ENCODE measurements at places on chromosomes 11 and 22.

DNA sequence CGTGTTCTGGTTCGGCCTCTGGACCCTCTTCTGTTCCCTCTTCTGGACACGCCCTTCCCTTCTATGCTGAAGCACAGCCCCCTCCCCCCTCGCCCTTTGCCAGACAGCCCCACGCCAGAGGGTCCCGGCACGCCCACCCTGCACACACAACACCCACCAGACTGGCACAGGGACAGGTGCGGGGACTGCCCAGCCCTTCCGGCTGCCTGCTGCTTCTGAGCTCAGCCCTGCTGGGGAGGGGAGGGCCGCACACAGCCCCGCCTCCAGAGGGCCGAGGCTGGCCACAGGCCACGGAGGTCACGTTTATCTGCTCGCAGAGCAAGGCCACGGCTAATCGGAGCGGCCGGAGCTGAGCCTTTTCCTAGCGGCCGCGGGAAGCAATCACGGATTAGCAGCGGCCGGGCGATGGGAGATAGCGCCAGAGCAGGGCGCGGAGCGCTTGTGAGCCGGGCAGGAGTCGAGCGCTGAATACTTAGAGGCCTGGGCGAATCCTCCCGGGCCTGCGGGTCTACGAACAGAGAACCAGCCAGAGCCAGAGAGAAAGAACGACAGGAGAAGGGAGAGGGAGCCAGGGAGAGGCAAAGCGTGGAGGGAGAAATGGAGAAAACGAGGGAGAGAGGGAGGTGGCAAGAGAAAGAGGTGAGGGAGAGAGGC, 21.5 kb downstream of the OTUB1 start:
- peak; percentile 87 for DNase-seq

DNA sequence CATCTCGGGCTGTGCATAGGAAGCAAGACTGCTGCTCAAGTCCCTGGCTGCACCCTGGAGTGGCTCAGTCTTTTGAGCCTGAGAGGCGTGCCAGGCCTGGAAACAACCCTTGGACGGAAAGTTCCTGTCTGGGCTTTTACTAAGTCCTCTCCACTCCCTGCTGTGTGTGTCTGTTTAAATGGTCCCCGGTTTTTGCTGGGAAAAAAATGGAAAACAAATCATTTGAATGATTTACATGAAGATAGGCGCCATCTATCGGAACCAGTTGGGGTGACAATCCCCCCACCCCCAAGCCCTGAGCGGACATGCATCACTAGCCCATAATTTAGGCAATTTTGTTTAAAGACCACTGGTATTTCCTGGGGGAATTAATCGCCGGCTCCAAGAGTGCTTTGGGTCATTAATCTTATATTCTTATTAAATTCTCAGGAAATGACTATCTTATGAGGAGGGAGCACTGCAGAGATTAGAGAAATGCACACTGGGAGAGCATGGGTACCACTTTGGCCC, 2.7 kb upstream of the GAB2 start:
- DNase-seq: peak; percentile 79

DNA sequence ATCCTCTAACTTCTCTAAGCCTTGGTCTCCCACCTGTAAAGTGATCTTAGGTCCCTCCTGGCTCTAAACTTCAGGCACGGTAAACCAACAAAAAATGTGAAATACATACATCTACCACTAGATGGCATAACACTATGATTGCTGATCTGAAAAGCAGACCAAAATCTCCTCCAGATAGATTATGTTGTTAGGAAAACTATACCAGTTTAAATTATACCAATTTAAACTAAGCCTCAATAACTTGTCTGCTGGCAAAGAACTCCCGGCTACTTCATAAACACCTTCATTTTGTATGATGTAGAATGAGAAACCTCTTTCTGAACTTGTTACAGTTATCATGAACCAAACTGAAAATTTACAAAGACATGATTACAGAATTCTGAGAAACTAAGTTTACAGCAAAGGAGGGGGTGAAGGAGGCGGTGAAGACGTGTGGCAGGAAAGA, 85.9 kb downstream of the SBF2 start:
- DNase-seq: peak; percentile 55

DNA sequence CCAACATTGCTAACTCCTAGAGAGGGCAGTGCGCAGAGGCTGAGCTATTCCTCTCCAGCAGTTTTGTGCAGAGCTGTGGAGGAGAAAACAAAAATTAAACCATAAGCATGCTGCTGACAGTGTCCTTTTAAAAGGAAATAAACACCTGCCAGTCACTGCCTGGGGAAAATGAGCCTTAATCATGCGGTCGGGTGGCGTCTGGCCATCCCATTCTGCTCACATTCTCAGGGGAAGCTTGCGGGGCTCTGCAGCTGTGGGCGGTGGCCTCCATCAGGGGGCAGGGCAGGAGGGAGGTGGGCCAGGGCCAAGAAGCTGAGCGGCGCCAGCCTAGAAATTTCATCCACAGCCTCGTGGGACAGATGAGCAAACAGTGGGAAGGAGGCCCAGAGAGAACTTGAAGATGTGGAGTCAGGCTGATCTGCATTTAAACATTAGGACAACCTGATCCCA, 71.0 kb upstream of the TP53I11 start:
- DNase-seq: peak; percentile 63

DNA sequence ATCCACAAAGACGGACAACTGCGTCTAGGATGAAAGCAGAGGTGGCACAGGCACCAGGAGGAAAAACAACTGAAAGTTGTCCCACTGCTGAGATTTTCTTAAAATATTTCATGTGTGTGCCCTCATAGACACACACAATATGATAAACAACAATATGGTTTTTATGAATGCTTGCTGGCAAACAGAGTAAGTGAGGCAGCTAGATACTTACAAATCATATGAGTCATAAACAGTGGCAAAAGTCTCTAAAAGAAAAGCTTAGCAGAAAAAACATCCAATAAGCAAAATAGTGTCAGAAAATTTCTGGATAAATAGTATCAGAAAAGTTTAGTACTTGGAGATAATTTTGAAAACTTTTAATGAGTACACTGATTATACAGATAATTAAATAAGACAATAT, 101.2 kb upstream of the DDI1 start:
- DNase-seq: no peak
